ENCODE measurements at places on chromosomes 11 and 22. TPM values are rescaled to one million over a fixed set of nuclear protein-coding genes. Genes with fewer than 3 reads are reported as not detected.

GRCh38 chr11:85394283-85394682 lies 232.9 kb downstream of the DLG2 start:
- no peak for DNase-seq

DNA sequence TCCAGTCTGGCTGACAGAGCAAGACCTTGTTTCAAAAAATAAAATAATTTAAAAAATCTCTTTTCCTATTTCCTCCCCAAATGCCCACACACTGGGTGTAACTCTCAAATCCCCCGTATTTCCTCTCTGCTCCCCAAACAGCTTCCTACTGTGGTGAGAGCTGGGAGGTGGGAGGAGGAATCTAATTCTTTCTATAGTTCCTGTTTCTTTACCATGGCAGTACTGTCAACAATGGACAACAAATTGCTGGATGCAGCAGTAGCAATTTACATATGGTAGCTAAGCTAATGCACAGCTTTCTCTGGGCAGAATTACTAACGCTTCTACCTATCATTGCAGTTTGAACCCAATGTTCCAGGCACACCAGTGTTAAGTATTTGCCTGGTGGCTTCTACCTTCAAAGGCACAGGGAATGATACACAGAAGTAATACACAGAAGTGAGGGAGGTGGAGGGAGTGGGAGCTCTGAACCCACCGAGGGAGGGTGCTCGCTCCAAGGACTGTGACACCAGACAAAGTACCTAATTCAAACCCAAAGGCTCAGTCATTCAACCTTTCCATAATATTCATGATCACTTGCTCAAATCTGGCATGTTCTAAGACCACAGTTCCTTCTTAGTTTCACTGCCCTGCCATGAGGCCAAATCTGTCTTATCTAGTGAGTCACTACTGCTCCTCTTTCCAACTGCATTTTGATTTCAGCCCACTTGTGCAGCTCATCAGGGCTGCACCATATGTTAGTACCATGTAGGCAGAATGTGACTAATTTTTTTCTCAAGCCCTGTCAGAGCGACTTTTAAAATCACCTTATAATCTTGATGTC lies 37.9 kb downstream of the CELF1 start:
- peak; percentile 68 for DNase-seq

GRCh38 chr11:15541079-15541478 lies 426.4 kb downstream of the INSC start:
- DNase-seq, result no peak

The C11orf42 gene
- not detected for total RNA-seq

The CECR2 gene
- 0.17 TPM for total RNA-seq

DNA sequence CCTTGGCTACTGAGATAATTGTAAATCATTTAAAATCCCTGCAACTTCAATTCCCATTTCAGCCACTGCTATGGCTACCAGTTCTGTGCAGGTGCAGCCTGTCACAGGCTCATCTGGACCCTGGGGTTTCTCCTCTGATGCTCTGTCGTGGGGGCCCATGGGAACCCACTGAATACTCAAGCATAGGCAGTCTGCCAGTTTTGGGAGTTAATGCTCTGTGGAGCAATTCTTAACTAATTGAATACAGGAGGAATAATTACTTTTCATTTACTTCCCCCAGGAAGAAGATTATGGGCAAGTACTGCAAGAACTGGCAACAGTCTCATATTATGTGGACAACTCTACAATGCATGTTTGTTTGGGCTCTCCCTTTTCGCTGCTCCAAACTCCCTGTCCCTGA lies 25.9 kb downstream of the OR51E2 start:
- DNase-seq, result no peak

- no peak for DNase-seq
These were observed 18.4 kb downstream of the ABTB2 start for GRCh38 chr11:34339149-34340064.

- no peak for DNase-seq
These were observed 2.3 kb upstream of the TIRAP start for GRCh38 chr11:126280595-126280994.

DNA sequence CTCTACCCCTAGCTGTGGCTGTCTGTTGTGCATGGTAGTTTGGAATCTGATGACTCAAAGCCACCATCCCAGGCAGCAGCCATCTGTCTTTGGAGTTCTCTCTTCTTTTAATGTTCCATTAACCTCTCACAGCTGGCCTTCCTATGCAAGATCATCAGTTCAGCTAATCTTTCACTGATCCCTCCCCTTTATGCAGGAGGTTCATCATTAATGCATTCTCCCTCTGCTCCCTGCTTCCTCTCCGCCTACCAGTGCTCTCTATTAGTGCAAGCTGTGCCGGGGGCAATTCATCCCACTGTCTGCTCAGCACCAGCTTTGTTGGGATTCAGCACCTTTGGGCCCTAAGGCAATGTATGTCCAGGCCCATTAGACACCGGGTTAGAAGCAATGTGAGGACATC lies 413.0 kb upstream of the LRRC4C start:
- no peak for DNase-seq

GRCh38 chr11:19646921-19647320 lies 65.7 kb upstream of the NAV2 start:
- peak; percentile 17 for DNase-seq

DNA sequence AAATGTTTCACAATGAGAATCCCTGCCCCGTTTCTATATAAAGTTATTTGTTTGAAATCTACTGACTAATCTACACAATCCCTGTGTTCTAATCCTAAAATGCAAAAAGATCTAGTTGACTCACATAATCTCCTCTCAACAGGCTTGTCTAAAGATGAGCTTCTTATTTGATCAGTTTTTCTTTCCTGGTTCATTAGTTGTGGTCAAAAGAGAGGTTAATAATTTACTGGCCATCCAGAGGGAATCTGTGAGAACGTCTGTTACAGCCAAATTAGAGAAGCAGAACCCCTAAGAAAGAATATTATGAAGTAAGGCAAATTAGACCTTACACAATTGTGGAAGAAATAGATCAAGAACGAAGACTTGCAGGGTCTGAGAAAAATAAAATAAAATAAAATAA lies 173.7 kb upstream of the ANO3 start:
- no peak for DNase-seq

DNA sequence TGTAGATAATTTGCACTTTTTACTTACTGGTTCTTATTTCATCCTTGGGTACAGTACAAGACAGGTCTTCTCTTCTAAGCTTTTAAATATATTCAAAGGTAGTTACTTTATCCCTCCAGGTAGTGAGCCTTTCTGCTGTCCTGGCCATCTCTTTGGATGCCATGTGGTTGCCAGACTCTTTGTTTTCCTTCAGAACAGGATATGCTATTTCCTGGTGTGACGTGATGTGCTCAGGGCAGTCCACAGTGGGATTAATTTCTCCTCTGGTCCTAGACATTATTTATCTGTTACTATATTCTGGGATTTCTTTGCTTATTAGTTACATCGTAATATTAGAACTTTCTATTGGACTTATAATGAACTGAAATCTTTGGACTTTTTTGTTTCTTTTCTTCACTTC lies 63.7 kb downstream of the PPP6R3 start:
- DNase-seq, result peak; percentile 75

- peak; percentile 88 for DNase-seq
These were observed 28.5 kb upstream of the ALKBH3 start for GRCh38 chr11:43852057-43852636.

DNA sequence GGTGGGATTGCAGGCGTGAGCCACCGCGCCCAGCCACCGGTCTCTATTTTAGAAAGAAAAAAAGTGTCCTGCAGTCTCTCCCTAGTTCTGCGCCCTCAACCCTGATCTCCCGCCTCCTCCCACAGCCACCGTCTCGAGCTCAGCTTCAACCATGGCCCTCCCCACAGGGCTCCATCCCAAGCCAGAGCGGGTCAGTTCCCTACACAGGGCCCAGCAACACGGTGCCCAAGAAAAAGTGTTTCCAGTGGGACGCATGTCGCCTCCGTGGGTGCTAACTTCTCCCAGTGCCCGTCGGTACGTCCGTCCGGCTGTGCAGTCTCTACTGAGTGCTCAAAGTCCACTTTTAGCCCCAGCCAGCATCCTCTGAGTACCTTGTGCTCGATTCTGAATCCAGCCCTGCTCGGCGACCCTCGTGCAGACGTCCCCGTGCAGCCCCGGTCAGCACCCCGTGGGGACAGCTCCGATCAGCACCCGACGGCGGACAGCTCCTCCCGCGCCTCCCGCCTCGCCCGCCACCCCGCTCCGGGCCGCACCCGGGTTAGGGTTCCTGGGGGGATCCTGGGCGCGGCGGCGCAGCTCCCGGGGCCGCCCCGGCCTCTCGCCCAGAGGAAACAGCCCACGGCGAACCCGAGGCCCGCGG lies 657 bp upstream of the MAPK8IP2 start:
- DNase-seq, result peak; percentile 56

The PRR5L gene
- total RNA-seq, result 30.3 TPM

DNA sequence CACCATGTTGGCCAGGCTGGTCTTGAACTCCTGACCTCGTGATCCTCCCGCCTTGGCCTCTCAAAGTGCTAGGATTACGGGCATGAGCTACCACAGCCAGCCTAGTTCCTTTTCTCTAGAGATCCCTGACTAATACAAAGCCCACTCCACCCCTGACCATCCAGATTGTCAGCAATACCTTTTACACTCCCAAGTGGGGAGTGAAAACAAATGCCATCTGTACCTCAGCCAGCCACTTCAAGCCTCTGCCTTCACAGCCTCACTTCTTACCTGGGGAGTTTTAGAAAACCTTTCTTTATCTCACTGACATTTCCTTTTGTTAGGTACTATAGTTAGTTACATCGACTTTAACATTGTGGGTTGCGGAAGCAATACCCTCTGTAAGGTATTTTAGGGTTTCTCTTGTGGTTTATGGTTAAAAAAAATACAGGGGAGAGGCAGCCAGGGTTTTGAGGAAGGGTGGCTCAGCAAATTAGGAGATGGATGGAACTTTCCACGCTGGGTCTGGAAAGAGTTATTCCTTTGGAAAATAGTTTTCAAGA lies 8.9 kb downstream of the TOM1 start:
- DNase-seq, result no peak

The SHISAL1 gene
- total RNA-seq, result not detected

The ANGPTL5 gene
- total RNA-seq, result not detected

- DNase-seq, result no peak
These were observed 4.0 kb upstream of the SEC14L2 start for GRCh38 chr22:30392661-30393321.

Data from dermis blood vessel endothelial cell (primary cell).